RCC 7860 (cell line): ENCODE measurements at places on chromosomes 12 and 14.

- DNase-seq = no peak
Measured at GRCh38 chr12:67482751-67483661, 165.5 kb upstream of the DYRK2 start.

DNA sequence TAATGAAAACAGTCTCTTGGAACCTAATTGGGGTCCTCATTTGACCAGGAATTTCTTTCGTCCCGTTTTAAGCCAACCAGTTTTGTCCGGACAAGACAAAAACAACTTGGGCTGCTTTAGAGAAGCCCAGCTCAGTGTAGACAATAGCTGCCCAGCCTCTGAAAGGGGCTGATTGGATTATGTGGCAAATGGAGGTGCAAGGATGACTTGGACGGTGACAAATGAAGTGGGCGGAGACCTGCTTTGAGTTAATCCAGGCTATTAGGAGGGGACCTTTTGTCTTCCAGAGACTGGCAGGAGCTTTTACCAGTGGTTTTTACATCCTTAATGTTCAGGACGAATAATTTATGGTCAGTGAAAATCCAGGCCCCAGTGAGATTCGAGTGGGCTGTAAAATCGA is 4.8 kb downstream of the MEG3 start:
- no peak for DNase-seq

GRCh38 chr14:32576088-32576795 is 247.1 kb downstream of the AKAP6 start:
- DNase-seq = peak; percentile 25

DNA sequence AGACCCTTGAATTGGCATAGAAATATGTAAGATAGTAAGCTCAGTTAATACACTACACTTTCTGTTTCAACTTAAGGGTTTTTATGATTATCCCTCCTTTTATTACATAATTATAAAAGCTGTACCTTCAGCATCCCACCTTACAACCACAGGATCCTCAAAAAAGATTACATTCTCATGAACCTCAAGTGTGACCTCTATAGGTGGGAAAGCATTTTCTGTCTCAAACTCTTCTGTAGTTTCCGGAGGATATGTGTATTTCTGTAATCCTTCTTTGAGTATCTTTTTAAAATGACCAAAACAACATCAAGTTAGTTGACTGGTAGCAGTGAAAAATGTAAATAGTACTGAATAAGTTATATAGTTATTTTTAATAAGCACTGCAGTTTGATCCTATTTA is 75.9 kb downstream of the DNAI7 start:
- DNase-seq = no peak

DNA sequence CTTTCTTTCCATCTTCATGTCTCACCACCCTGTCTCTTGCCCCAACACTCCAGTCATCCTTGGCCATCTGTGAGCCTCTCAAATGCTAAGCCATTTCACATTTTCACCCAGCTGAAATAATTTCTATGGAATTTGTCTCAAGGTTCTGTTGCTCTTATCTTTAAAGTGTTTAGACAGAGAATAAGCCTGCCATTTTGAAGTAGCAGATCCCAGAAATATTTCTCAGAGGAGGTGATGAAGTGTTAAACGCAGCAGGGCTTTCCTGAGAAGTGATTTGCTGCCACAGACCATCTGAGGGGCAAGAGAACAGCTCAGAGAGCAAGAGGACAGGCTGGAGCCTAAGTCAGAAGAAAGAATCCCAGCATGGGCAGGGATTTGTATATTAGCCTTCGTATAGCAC is 71.6 kb upstream of the CLMN start:
- no peak for DNase-seq

GRCh38 chr12:113359133-113359938 is 949 bp downstream of the PLBD2 start:
- DNase-seq = no peak
